HT1080 (cell line): ENCODE measurements at places on chromosomes 2 and 18. TPM values are rescaled to one million over a fixed set of nuclear protein-coding genes. Genes with fewer than 3 reads are reported as not detected.

CHRNG gene
- not detected in 2 replicates for total RNA-seq

DPYSL5 gene
- 0.11 and 0.23 TPM in 2 replicates for total RNA-seq

IL1R1 gene
- total RNA-seq: 0.40 and 0.43 TPM in 2 replicates

PLCL1 gene
- 0.07 and 0.16 TPM in 2 replicates for total RNA-seq

CDK15 gene
- total RNA-seq: 0.72 TPM in 1 of 2 replicates, not detected in the other

LYG2 gene
- 0.37 and 0.61 TPM in 2 replicates for total RNA-seq

PIGN gene
- 7.9 and 9.6 TPM in 2 replicates for total RNA-seq

NOSTRIN gene
- not detected in 2 replicates for total RNA-seq

CYBRD1 gene
- 28.2 and 28.4 TPM in 2 replicates for total RNA-seq

CFC1B gene
- not detected in 2 replicates for total RNA-seq

SIX2 gene
- 11.5 and 15.6 TPM in 2 replicates for total RNA-seq

CNDP1 gene
- 0.23 TPM in 1 of 2 replicates, not detected in the other for total RNA-seq

TUBA3E gene
- total RNA-seq: 11.1 and 14.6 TPM in 2 replicates

MAPK4 gene
- total RNA-seq: not detected in 2 replicates

MEP1B gene
- total RNA-seq: not detected in 2 replicates

GALNT3 gene
- 0.50 TPM in 1 of 2 replicates, not detected in the other for total RNA-seq

MCFD2 gene
- total RNA-seq: 276 and 350 TPM in 2 replicates

GRCh38 chr2:17156086-17156485 is 362.2 kb downstream of the RAD51AP2 start:
- no peak for DNase-seq

- peak; percentile 67 for DNase-seq
Measured at GRCh38 chr18:28511413-28511821, 334.5 kb upstream of the CDH2 start.

- peak; percentile 40 for DNase-seq
Measured at GRCh38 chr2:175766880-175767279, 235.2 kb downstream of the LNPK start.

GRCh38 chr2:232369126-232369951 is 9.2 kb upstream of the ALPP start:
- DNase-seq: no peak

GRCh38 chr2:19745318-19746136 is 156.3 kb downstream of the TTC32 start:
- DNase-seq: no peak

GRCh38 chr2:169205176-169205575 is 135.8 kb downstream of the DHRS9 start:
- no peak for DNase-seq

DNA sequence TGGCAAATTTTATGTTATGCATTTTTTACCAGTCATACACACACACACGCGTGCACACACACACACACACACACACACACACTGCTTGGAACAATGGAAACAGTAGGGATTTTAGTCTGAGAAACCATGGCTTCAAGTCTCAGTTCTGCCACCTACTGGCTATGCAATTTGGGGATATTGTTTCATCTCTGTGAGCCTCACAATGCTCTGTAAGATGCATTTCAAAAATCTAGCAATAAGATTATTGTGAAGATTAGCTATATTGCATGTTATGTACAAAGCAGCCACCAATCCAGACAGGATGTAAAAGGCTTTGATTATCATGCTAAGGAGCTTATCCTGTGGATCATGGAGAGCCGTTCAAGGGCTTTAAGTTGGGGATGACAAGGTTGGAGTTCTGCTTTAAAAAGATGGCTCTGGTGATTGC is 401.4 kb downstream of the NBAS start:
- DNase-seq: peak; percentile 56

DNA sequence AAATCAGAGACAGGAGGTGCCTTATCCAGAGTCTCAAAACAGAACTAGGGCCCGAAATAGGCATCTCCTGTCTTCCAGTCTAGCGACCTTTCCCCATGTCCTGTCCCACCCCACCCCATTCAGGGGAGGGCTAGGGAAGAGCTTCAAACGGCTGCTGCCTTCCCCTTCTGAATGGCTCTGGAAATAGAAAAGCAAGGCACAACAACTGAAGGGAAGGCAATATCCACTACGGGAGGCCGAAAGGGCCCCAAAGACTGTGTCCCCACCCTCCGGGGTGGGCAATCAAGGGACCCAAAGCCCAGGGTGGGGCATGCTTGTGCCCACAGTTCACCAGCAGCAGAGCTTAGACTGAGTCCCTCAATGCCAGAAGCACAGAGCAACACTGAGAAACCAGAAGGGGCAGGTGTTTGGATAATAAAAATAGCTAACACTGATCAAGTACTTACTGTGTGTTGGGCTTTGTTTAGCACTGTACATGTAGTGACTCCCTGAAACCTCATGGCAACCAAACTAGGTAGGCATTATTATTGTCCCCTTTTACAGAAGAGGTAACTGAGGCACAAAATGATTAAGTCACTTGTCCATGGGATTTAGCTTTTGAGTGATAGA is 38.5 kb downstream of the CYRIA start:
- DNase-seq: no peak

GRCh38 chr18:12744103-12744502 is 41.3 kb downstream of the PSMG2 start:
- DNase-seq: peak; percentile 72

DNA sequence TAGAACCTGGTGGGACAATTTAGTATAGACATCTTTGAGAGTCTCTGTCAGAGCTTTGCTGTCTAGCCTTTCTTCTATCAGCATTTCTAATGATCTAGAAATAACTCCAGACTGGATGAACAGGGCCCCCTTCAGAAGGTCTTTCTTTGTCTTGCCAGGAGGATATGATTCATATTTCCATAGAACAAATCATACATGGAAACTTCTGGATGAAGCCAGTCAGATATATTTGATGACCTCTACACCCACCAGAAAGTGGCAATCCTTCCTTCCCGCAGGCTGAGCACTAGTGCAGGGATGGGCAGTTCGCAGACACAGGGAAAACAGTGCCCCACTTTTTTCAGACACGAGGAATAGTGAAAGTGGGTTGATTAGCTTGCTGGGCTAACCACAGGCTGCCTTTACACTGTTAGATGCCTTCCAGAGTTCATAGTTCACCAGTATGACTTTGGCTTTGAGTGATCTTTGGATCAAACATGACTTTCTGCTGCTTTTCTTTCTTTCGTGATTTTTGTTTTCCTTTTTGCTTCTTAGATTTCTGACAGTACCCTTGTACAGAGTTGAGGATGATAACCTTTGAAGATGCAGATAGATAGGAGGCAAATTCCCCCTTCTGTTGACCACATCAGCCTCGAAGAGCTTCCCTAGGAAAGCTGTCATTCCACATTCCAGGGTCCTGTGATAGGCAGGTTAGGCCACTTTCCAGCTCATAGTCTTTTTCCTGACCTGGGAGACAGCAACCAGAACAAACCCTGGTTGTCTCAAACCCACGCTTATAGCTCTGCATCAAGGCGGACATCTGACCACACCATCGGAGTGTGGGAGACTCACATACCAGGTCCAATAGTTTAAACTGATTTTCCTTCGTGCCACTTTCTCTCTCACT is 237.0 kb downstream of the ZNF407 start:
- DNase-seq: no peak

DNA sequence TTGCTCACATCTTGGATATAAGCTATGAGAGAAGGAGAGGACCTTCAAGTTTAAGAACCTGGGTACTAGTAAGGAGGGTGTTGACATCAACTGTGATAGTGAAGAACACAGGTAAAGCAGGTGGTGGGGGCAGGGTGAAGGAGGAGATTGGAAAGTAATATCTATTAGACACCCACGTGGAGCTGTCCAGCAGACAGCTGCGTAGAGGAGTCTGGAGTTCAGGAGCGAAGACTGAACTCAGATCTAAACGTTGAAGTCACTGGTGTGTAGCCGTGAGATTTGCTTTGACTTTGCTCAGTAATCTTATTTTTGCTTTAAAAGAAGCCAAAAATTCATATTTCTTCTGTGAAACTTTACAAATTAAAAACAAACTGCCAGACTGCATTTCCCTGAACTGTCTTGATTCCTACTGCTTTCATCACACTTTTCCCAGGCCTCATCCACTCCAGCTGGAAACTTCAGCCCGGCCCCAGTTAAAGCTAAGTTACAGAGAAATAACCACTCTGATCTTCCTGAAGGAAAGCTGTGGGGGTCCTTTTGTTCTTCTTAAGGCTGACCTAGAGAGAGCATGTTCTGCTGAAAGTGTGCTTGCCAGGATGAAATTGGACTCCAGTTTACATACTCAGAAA is 533.3 kb downstream of the CNTNAP5 start:
- DNase-seq: no peak

- DNase-seq: no peak
Measured at GRCh38 chr2:42351864-42352263, 9.2 kb downstream of the COX7A2L start.

- DNase-seq: peak; percentile 29
Measured at GRCh38 chr2:49973917-49974368, 819.6 kb upstream of the FSHR start.

- no peak for DNase-seq
Measured at GRCh38 chr2:10493075-10493633, 45.0 kb upstream of the ODC1 start.

GRCh38 chr2:174336501-174337336 is 2.0 kb downstream of the SP9 start:
- no peak for DNase-seq

- DNase-seq: peak; percentile 32
Measured at GRCh38 chr2:162123806-162124758, 28.0 kb downstream of the GCG start.

DNA sequence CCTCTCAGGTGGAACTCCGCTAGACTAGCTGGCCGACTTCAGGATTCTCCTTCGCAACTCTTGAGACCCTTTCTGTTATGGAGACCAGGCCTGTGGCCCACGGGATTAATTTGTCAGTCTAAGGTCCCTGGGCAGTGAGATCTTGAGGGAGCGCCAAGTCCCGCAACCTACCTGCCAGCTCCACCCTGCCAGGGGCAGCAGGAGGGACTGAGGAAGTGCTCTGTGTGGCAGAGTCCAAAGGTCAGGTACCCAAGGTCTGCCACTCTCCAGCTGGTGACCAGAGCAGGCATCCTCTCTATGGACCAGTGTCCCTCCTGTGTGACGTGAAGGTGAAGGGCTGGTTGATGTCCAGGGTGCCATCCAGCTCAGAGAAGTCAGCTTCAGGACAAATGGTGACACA is 4.3 kb upstream of the SPATA3 start:
- no peak for DNase-seq

GRCh38 chr2:84989422-84989821 is 18.5 kb downstream of the KCMF1 start:
- DNase-seq: no peak

- no peak for DNase-seq
Measured at GRCh38 chr2:127576433-127577207, 41.1 kb downstream of the MYO7B start.

- DNase-seq: no peak
Measured at GRCh38 chr2:226184540-226184939, 615.1 kb downstream of the IRS1 start.

DNA sequence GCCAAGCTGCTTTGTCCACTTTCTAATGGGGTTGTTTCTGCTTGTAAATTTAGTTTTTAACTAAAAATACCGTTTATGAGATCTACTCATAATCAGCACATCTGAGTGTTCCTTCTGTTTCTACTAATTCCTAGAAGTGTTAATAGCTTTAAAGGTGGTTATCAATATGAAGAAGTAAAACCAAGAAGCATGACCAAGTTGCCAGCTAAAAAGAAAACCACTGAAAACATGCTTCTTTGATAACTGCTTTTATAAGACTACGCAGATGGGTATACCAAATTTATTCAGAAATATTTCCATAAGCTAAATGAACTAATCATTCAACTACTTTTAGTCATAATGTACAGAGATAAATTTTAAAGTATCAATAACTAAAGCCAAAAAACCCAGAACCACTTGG is 101.8 kb downstream of the C2orf74 start:
- no peak for DNase-seq

GRCh38 chr2:150469706-150470274 is 17.7 kb downstream of the RND3 start:
- no peak for DNase-seq

DNA sequence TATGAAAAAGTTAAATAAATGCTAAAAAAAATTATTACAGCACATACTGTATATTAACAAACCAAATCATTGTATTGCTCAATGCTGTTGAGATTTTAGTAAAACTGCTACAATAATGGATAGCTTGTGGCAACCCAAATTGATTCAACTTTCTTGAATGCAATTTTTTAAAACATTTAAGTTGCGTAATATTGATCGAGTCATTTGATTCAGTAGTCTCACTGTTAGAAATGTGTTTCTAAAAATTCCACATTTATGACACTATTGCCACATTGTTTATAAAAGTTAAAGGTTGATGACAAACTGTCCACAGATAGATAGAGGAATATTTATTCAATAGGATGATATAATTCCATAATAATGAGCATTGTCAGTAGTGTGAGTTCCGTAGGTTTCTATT is 640.7 kb upstream of the CRIM1 start:
- DNase-seq: no peak

GRCh38 chr2:113886479-113887008 is 3.3 kb upstream of the ACTR3 start:
- peak; percentile 96 for DNase-seq

GRCh38 chr18:47747260-47747795 is 183.1 kb downstream of the SMAD2 start:
- DNase-seq: no peak

DNA sequence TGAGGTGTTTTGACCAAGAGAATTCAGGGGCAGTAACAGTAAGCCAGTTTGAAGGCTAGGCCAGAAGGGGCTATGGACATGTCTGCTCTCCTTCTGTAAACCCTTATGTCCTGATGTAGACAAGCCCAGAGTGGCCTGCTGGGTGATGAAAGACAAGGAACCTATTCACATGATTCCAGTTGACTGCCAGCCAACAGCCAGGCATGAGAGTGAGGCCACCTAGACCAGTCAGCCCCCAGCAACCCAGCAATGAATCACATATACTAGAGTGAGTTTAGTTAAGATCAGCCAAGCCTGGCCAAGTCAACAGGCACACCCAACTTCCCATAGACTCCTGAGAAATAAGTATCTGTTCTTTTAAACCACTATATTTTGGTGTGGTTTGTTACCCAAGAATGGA is 1889.7 kb upstream of the CELF4 start:
- DNase-seq: peak; percentile 93

GRCh38 chr2:80105015-80105640 is 199.4 kb downstream of the LRRTM1 start:
- DNase-seq: peak; percentile 2

- no peak for DNase-seq
Measured at GRCh38 chr18:2392446-2392845, 178.9 kb downstream of the METTL4 start.

DNA sequence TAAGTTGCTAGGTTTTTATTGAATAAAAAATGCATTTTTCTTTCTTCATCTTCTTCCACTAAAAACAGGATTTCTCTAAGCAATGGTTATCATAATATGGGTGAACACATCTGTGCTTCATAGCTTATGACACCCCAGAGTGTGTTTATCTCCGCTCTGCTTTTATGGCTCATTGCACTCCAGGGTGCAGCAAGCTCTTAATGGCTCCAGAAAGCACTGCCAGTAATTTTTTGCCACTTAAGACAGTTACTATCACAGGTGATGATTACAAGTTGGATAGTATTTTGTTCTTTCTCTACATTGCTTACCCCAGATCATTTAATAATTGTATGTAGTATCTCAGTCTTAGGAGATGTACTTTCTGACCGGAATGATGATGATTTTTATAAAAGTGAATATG is 239.3 kb upstream of the CDH20 start:
- no peak for DNase-seq
